ENCODE measurements at places on chromosomes 1 and 21.

DNA sequence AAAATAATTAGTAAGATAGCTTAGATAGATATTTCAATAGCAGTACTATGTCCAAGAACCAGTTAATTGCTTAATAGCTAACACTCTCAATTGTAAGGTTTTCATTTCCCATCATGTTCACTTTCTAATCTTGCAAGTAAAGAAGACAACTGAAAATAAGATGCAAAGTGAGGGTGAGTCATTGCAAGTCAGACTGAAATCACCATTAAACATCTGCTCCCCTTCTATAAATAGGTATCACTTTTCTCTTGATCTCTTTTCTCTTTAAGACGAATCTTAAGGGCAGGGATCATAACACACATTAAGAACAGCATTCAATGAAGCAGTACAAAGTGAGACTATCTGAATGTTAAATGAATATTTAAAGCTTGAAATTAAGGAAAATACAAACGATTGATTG is 40.4 kb downstream of the UBR4 start:
- DNase-seq = no peak

DNA sequence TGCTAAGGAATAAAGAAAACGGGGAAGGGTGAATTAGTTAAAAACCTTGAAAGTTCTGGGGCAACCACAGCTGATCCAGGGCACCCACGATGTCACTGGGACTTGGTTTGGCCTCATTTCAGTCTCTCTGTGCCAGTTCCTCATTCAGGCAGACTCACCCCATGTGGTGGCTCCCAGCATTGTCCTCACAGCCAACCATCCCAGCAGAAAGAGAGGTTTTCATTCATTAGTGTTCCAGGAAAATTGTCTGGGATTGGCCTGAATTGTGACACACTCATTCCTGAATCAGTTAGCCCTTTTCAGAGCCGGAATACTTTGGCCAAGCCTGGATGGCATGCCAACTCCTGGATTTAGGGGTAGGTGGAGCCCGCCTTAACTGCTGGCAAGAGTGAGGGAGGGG is 367.7 kb downstream of the PRDM2 start:
- no peak for DNase-seq

- no peak for DNase-seq
Observed at GRCh38 chr1:102799496-102799895, 308.8 kb downstream of the COL11A1 start.

- no peak for DNase-seq
Observed at GRCh38 chr1:198741744-198742143, 102.9 kb downstream of the PTPRC start.

GRCh38 chr1:11559591-11559970 is 80.6 kb downstream of the DISP3 start:
- no peak for DNase-seq

DNA sequence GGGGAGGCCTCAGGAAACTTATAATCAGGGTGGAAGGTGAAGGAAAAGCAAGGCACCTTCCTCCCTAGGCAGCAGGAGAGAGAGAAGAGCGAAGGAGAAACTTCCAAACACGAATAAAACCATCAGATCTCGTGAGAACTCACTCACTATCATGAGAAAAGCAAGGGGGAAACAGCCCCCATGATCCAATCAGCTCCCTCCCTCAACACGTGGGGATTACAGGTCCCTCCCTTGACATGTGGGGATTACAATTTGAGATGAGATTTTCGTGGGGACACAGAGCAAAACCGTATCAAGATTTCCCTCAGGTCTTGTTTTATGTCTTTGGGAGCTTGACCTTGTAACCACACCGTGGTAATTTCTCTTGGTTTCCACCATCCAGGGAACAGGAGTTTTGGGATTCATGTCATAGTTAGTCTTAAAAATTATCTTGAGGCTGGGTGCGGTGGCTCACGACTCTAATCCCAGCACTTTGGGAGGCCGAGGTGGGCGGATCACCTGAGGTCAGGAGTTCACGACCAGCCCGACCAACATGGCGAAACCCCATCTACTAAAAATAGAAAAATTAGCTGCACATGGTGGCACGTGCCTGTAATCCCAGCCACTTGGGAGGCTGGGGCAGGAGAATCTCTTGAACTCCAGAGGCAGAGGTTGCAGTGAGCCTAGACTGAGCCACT is 47.2 kb upstream of the NBPF3 start:
- DNase-seq = no peak

Data from stimulated activated naive CD4-positive, alpha-beta T cell treated with Interleukin-2 at 50 U/mL for 16 hours (primary cell).